Stimulated activated CD8-positive, alpha-beta memory T cell treated with anti-CD3 and anti-CD28 coated beads, Interleukin-4, amount 100 ng/mL, for 4 hours (primary cell): ENCODE measurements at places on chromosomes 3 and 15.

- DNase-seq, result no peak
Measured at GRCh38 chr3:187565701-187566100, 104.5 kb downstream of the SST start.

DNA sequence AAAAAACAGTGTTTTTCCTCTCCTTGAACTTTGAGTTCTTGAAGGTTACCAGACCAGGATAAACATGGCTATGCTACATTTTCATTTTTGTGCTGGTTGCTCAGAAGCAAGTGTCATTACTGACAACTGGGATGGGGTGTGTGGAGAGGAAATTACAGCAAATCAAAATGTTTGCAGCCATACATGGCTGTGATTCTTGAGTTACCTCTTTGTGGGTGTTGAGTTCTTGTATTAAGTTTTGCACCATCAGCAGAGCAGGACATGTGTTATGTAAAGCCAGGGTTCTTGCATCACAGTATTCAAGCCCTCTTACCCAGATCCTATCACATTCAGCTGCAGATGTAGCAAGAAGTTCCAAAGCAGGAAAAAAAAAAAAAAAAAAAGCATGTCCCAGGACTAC lies 53.9 kb upstream of the ATOSA start:
- no peak for DNase-seq

GRCh38 chr3:50519471-50520089 lies 16.1 kb upstream of the CACNA2D2 start:
- DNase-seq, result peak; percentile 43

- DNase-seq, result no peak
Measured at GRCh38 chr15:62430056-62430455, 265.0 kb upstream of the C2CD4B start.

- no peak for DNase-seq
Measured at GRCh38 chr3:31219131-31219843, 313.4 kb upstream of the STT3B start.

DNA sequence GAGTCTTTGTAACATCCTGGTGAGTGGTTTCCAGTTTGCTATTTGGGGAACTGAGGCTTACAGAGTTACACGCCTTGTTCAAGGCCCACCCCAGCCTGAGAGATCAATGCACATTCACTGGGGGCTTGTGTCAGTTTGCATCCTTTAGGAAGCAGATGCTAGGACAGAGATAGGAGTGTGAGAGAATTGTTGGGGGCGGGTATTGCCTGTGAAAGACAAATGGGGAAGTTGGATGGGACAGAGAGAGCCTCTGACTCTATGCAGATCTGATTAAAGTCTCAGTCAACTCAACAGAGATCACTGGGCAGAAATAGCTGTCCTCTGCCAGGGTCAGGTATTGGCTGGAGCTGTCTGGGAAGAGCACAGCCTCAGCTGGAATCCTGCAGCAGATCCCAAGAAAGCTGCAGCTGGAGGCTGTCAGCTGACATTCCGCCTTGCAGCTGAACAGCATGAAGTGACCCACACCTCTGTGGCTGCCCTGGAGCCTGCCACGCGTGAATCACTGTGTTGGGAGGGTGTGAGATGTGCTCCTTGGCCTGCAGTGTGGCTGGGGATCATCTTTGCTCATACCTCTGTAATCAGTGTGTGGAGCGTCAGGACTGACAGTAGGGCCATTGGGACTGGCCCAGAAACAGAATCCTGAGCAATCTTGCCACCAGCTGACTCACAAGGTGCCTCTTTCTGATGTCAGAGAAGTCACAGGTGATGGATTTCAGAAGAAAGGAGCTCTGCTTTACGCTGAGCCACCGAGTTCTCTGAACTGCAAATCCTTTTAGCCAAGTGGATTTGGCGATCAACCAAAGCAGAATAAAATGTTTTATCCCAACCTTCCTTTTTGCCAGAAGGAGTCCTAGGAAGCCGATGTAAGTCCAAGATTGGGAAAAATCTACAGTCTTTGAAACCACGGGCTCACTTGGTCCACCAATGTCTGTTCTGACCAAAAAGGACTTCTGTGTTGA lies 284.1 kb upstream of the LRRFIP2 start:
- DNase-seq, result no peak

DNA sequence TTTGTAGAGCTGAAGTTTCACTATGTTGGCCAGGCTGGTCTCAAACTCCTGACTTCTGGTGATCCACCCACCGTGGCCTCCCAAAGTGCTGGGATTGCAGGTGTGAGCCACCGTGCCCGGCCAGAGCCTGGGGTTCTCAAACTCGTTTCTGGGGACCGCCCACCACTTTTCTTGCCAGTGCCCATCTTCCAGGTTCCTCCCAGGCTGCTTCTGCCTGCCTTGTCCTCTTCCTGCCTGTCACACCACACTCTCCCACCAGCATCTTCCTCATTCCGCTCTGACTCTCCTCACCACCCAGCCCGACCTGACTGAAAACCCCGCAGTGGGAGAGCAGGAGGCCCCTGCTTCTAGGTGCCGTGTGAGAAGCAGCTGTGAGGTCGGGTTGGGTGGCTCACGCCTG lies 3.1 kb upstream of the DYNLT2B start:
- no peak for DNase-seq

- no peak for DNase-seq
Measured at GRCh38 chr3:20480786-20481365, 294.9 kb upstream of the SGO1 start.

DNA sequence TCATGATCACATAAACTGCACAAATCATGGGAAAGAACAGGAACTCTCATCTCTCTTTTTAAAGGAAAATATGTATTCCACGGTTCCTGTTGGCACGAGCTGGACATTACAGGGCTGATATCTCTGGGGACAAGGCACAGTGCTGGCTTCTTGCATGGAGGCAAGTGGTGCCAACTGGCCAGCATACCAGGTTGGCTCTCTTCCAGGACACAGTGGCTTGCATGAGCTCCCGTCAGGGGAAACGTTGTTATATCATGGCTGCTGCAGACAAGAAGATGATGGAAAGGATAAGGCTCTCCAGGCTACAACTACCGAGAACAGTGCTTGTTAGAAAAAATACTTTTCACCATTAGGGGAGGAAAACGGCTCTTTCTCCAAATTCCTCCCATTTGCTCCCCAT lies 283.9 kb downstream of the RORA start:
- DNase-seq, result no peak

- DNase-seq, result no peak
Measured at GRCh38 chr3:14311729-14312128, 90.7 kb upstream of the SLC6A6 start.

GRCh38 chr15:51030649-51031316 lies 63.9 kb downstream of the TNFAIP8L3 start:
- no peak for DNase-seq

- DNase-seq, result no peak
Measured at GRCh38 chr3:190027116-190027515, 93.6 kb downstream of the P3H2 start.

DNA sequence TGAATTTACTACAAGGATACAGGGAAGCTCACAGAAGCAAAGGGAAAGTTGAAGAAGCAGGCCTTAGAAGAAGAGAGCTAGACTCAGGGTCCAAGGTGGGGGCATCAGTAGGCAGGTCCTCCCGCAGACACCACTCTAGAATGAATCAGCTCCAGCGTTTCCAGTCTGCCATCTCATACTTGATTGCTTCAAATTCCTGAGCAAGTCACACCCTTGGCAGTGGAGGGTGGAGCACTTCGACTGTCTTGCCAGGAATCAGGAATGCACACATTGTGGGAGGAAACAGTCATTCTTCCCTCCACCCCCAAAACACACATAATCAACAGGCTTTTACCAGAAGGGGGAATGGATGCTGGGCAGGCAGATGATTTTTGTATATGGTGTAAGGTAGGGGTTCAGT lies 78.5 kb downstream of the CHCHD6 start:
- no peak for DNase-seq

DNA sequence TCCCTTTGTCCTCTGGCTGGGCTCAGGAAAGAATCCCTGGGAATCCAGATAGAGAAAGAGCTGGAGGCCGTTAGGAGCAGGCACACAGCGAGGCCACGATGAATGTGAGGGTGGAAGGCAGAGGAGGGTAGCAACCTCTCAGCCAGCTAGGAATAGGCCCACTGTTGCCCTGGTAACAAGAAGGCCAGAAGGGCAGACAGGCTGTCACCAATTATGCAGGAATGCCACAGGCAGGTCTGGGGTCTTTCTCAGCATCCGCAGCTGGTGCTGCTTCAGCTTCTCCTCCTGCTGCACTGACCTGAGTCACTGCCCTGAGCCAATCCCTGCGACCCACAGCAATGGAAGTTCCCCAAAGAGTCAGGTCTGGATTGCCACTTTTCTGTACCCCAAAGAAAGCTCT lies 62.8 kb upstream of the C3orf80 start:
- no peak for DNase-seq

DNA sequence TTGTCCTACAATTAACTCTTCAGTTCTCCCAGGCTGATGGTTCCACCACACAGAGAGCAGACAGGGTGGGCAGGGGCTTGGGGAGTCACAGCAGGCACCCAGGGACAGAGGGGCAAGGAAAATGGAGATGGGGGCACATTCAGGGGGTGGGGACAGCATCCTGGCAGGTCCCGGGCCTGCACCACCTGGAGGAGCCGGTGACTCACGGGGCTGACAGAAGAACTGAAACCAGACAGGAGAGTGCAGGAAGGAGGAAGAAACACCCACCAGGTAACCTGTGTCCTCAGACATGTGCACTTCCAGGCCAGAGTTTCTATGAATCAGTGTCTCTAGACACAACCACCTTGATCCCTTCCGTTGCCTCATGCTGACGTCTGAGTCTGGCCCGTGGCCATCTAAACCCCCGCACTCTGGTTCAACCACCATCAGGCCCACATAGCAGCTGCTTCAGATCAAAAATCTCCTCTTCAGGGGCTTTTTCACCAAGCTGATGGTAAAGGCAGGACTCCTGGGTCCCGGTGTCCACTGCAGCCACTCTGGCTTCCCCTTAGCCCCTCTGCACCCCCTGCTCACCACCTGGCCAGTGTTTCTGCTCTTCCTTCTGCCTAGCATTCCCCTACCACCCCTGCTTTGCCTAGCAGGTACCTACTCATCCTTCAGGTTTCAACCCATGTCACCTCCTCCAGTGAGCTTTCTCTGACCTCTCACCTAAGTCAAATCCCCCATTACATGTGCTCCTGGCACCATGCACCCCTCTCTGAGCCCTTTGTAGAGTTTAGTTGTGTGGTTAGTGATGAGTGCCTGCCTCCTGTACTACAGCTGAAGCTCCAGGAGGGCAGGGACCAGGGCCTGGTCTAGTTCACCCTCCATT lies 16.5 kb upstream of the CYP11A1 start:
- peak; percentile 68 for DNase-seq

GRCh38 chr3:78645628-78646310 lies 1122.0 kb downstream of the ROBO1 start:
- no peak for DNase-seq

DNA sequence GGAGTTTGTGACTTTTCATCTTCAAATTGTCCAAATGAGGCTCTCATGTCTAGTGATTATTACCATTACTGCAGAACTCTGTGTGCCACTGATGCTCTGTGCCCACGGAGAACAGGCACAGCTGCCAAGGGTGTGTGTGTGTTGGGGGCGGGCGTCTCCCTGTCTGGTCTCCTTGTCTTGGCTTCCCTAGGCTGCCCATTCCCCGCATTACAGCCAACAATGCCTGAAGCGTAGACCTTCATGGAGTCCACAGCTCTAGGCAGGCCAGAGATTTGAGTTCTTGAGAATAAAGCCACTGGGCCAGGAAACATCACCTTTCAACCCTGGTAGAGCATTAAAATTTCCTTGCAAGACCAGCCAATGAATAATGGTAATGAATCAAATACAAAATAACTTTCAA lies 42.7 kb downstream of the CCNB2 start:
- DNase-seq, result no peak

GRCh38 chr3:190533511-190534281 lies 19.8 kb downstream of the IL1RAP start:
- no peak for DNase-seq

DNA sequence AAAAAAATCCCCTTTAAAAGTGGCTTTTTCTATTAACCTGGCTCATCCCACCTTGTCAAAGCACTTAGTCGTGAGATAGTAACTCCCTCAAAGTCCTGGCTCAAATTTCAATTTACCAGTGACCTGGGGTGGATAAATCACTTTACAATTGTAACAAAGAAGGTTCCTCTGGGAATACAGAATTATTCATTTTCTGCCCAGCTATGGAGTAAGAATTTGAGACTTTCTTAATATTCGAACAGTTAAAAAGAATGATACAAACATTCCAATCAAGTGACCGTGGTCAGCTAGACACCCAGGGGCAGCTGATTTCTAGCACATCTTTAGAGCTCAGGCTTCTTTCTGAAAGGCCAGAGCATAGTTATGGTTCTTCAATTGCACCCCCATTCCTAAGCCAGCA lies 291.0 kb upstream of the TGFBR2 start:
- DNase-seq, result no peak

- DNase-seq, result no peak
Measured at GRCh38 chr3:10601151-10601856, 95.9 kb upstream of the ATP2B2 start.

DNA sequence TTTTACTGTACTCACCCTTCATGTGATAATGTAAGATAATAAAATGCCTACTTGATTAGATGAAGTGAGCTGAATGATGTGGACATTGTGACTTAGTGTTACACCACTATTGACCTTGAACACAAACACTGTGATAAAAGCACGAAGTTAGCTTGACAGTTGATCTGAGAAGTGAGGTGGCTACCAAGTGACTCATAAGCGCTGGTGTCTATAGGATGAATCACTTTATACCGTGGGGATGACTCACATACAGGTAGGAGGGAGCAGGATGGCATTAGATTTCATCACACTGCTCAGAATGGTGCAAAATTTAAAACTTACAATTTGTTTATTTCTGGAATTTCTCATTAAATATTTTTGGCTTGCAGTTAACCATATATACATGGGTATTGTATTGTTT lies 174.7 kb upstream of the CNTN3 start:
- DNase-seq, result no peak

DNA sequence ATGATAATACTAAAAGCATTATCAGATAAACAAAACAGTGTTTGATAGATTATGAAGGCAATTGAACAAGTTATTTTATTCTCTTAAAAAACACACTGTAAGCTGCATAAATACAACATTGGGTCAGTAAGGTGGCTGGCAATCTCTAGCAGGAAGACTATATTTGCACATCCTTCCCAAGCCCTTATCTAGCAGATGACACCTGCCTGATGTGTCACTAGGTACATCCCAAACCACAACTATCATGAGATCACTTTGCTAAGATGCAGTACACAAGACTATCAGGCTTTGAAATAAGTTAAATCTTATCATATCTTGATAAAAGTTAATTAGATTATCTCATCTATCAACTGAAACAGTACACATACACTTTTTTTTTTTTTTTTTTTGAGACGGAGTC lies 417.4 kb downstream of the MECOM start:
- no peak for DNase-seq

GRCh38 chr3:52509753-52510328 lies 14.7 kb downstream of the STAB1 start:
- DNase-seq, result no peak

DNA sequence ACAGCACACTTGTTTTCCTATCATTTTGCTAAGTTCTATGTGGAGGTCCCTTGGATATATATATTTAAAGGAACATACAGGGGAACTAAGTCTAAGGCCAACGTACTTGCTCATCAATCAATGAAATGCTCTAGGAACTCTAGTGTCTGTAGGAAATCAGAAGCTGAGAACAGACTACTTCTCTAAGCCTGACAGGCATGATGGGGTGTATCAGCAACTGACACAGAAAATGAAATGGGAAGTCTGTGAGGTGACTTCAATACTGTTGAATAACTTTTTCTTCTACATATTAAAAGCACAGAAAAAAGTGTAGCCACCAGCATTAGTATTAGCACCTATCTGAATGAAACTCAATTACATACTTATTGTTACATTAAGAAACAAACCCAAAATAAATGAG lies 56.9 kb upstream of the CSPG5 start:
- no peak for DNase-seq

- no peak for DNase-seq
Measured at GRCh38 chr15:88512078-88512477, 34.4 kb downstream of the DET1 start.

- no peak for DNase-seq
Measured at GRCh38 chr3:49662720-49663413, 11.3 kb upstream of the APEH start.
